Cortex of kidney (tissue), 1 donor: ENCODE measurements at places on chromosomes 7 and 10.

GRCh38 chr7:157570531-157571200 lies 233.9 kb downstream of the DNAJB6 start:
- no peak for DNase-seq

DNA sequence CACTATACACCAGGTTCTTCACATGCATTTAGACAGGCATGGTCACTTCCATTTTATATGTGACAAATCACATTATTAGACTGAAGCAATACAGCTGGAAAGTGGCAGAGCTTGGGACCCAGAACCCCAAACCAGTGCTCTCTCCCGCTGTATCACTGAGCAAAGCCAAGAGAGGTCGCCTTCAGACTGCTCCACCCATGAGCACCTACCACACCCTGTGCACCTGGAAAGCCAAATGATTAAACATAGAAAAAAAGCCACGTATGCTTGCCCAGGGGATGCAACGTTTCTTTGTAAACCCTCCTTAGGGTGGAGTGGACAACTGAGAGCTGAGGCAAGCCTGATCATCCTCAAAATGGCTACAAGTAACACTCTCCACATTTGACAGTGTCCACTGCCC lies 72.5 kb downstream of the CCDC6 start:
- DNase-seq = no peak

DNA sequence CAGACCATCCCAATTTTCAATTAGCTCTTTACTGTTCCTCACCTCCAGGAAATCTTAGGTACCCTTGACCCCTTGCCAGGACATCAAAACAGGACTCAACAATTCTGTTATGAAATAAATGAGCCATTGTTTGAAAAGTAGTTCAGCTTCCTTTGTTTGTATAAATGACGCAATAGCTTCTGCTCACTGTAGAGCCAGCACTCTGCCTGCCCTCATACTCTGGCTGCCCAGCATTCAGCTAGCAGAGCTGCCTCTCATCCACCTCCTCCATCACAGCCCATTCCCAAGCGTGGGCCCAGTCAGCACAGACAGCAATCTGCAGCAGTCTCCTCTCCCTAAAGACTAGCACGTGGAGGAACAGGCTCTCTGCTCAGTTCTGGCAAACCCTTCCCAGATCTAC lies 478.6 kb downstream of the GRID1 start:
- DNase-seq = no peak

DNA sequence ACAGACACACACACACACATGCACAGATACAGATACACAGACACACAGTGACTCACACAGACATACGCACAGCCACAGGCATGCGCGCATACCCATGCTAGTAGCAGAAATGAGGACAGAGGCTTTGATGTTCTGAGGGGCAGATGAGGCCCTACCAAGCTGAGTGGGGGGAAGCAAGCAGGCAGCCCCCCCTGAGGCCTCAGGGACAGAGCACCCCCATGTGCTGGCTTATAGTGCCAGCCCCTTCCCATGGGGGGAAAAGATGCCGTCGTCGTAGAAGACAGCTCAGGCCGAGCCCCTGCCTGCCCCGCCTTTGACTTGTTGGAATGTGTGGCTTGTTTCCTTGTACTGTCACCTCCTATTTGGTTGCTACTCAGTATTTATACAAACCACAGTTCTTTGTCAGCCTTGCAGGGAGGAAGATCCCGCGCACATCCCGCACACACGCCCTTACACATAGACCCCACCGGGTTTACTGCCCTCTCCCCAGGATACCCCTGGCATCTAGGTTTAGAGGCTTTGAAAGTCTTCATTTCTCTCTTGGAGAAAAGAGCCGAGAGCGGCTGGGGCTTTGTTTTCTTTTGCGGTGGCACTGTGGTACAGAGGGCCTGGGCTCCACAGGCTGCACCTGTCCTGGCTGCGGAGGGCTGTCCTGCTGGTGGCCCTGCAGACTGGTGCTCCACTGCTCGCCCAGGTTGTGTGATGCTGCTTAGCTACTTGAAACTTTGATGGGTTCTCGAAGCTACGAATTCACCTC lies 112.5 kb downstream of the DOCK1 start:
- DNase-seq = no peak

DNA sequence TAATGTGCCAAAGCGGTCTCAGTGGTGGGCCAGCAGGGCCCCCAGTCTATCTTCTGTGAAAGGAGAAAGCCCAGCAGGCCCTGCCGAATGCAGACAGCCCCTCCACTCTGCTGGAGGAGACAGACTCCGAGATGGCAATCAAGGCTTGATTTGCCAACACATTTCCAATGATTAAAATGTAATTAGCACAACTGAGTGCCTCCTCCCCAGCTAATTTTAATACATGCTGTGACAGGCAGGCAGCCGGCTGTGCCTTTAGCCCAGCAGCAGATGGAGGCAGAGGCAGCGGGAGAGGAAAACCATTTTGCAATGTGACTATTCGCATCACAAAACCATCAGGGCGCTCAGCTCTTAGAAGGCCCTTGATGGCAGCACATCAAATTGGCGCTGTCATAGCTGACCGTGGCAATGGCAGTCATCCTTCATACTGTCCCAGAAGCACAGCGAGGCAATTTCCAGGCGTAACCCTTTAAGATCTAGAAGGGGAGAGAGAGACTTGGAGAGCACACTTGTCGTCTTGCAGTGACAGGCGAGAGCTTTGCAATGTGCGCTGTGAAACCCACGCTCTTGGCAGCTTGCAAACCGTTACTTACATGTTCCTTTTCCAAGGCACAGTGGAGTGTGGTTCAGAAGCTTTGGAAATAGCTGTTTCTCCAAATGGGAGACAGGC lies 714.8 kb upstream of the GALNT17 start:
- no peak for DNase-seq

GRCh38 chr10:60573336-60573735 lies 183.7 kb upstream of the ANK3 start:
- no peak for DNase-seq

GRCh38 chr10:100183481-100183880 lies 2.3 kb downstream of the ERLIN1 start:
- no peak for DNase-seq

DNA sequence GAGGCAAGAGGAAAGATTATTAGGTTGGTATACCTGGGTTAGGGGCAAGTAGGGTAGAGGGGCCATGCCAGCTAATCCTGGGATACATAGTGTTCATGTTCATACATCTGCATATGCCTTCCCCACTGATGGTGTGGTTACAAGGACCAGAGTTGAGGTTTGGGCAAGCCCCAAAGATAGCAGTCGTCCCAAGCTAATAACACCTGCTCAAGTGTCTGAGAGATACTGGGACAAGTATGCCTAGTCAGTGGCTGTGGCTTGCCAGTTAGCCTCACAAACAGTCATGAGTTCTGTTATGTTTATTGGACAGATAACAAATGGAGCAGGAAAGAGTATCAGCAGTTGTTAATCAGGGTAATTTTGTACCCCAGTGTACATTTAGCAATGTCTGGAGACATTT lies 139.6 kb downstream of the ADAM22 start:
- DNase-seq = no peak

GRCh38 chr7:90409667-90410066 lies 6.4 kb downstream of the CLDN12 start:
- no peak for DNase-seq

DNA sequence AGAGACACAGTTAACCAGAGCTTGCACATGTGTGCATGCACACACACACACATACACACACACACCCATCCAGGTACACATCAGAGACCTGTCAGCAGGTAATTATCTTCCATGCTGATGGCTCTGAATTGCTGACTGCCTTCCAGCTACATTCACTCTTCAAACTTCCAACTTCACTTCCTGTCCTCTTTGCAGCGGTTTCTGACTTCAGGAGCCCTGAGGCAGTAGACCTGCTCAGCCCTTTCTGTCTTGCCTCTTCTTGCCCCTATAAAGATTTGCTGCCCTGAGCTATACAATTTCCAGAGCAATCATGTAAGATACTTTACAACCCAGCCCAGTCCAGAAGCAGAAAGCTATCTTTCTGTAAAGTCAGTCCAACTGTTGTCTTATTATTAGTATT lies 310.2 kb downstream of the FGFR2 start:
- DNase-seq = no peak

DNA sequence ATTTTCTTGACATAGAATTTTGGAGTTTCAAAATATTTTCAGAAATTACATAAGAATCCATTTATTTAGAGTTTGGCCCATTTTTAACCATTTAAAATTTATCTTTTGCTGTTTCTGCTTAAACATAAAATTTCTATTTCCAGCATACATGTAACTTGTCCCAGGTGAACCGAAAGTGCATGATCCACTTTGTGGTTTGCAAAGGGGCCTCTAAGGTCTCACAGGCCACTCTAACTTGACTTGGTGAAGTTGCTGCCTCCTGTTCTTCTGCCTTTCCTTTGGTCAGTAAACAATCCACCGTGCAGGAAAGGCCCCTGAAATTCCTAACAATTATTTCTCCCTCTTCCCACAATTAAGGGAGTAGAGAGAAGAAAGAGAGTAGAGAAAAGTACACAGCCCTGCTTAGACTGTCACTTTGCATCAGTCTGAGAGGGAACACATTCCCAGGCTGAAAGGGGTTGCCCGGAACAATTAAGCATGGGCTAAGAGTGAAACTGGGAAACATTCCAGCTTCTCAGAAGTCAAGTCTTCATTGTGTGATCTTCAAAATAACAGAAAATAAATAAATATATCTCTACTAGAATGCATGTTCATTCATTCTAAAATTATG lies 79.5 kb upstream of the SEMA3A start:
- no peak for DNase-seq

- DNase-seq = no peak
Observed at GRCh38 chr10:119342335-119342734, 135.0 kb downstream of the GRK5 start.

- no peak for DNase-seq
Observed at GRCh38 chr7:121931149-121931902, 58.4 kb downstream of the PTPRZ1 start.

- no peak for DNase-seq
Observed at GRCh38 chr10:31522820-31523219, 203.8 kb downstream of the ZEB1 start.

DNA sequence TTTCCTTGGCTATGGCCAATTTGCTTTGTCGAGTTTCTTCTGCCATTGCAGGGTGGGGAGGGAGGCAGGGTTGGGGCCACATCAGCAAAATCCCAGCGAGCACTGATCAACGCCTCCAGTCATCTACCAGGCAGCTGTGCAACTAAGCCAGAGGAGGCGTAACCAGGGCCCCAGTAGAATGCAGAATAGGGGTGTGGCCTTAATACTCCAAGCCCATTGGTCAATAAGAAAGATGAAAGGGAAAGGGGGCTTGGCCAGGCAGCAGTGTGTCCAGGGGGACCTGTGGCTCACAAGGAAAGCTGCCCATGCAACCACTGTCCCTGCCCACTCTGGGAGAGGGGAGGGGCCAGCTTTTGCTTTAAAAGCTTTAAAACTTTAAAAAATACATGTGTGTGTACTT lies 21.5 kb upstream of the GGCT start:
- DNase-seq = no peak

DNA sequence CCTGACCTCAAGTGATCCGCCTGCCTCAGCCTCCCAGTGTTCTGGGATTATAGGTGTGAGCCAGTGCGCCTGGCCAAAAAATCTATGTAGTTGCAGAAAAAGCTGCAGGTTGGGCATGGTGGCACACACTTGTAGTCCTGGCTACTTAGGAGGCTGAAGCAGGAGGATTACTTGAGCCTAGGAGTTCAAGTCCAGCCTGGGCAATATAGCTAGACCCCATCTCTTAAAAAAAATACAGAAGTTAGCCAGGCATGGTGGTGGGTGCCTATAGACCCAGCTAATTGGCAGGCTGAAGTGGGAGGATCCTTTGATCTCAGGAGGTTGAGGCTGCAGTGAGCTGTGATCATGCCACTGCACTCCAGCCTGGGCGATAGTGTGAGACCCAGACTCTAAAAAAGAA lies 24.8 kb upstream of the CAMK1D start:
- DNase-seq = no peak

- DNase-seq = no peak
Observed at GRCh38 chr10:110644598-110645462, 694 bp downstream of the RBM20 start.

DNA sequence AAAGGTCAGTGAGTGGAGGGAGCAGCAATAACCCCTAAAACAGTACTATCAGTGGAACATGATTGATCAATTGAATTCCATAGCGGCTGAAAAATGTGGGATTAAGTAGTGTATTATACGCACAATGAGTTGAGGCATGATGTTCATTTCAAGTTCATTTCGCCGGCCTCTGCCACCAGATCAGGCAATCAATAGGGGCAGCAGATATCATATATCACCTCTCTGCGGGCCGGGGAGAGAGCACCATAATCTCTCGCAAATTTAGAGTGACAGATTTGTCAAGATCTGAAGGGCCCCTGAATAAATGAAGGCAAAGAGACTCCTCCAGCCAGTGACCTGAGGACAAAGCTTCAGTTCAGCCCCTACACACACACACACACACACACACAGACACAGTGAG lies 58.5 kb downstream of the PAX2 start:
- no peak for DNase-seq

DNA sequence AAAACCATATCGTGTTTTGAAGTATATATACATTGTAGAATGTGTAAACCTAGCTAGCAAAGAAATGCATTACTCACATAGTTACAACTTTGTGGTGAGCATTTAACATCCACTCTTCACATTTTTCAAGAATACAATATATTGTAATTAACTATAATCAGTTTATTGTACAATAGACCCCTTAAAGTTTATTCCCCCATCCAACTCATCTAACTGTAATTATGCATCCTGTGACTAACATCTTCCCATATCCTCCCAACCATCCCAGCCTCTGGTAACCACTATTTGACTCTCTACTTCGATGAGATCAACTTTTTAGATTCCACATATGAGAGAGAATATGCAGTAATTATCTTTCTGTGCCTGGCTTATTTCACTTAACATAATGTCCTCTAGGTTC lies 526.4 kb downstream of the KIF20B start:
- DNase-seq = no peak

DNA sequence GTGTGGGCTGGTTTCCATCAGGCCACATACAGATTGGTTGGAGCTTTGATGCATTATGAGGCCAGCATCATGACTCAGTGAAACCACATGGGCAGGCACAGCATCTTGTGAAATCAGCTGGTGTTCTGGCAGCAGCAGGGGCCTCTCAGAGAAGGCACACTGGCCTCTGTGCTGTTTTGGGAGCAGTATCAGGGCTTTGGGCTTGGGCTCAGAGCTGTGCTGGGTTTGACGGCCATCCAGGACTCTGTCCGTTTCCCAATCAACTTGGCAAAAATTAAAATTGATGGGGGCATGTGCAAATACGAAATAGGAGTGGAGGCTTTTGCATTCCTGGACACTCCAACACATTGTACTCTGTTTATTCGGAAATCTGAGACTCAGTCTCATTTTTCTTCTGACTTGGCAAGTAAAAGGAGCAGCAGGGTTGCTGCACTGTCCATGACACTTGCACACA lies 190.9 kb downstream of the BMPER start:
- no peak for DNase-seq

GRCh38 chr10:15306735-15307280 lies 64.3 kb downstream of the FAM171A1 start:
- DNase-seq = no peak

GRCh38 chr7:140212100-140212881 lies 35.5 kb upstream of the KDM7A start:
- no peak for DNase-seq

- no peak for DNase-seq
Observed at GRCh38 chr7:46452561-46453135, 531.6 kb upstream of the IGFBP3 start.
